ENCODE measurements at places on chromosomes 3 and 15.

GRCh38 chr3:66507423-66508260, 6.8 kb upstream of the LRIG1 start:
- no peak for DNase-seq

- DNase-seq, result no peak
Measured at GRCh38 chr3:18415167-18415566, 10.0 kb downstream of the SATB1 start.

- no peak for DNase-seq
Measured at GRCh38 chr3:16587047-16587680, 18.1 kb downstream of the DAZL start.

- DNase-seq, result no peak
Measured at GRCh38 chr3:52827441-52827840, 3.0 kb downstream of the ITIH4 start.

DNA sequence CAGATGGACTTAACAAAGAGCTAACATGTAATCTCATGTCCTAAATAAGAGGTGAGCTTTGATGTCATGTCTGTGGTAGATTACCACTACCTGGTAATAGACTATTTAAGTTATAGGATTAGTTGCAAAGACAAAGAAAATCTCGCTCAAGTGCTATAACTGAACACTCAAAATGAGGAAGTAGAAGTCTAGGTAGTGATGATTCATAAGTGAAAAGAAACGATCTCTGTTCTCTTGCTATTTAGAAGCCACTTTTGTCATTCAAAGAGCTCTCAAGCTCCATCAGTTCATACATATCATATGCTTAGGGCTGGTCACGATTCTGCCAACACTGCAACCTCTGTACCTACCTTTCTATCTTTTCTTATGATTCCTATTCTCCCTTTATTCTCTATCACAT, 110.9 kb downstream of the EDEM1 start:
- DNase-seq, result no peak

- peak; percentile 37 for DNase-seq
Measured at GRCh38 chr3:122092460-122093165, 37.5 kb downstream of the CD86 start.

- DNase-seq, result no peak
Measured at GRCh38 chr15:25668236-25668795, 194.8 kb downstream of the ATP10A start.

DNA sequence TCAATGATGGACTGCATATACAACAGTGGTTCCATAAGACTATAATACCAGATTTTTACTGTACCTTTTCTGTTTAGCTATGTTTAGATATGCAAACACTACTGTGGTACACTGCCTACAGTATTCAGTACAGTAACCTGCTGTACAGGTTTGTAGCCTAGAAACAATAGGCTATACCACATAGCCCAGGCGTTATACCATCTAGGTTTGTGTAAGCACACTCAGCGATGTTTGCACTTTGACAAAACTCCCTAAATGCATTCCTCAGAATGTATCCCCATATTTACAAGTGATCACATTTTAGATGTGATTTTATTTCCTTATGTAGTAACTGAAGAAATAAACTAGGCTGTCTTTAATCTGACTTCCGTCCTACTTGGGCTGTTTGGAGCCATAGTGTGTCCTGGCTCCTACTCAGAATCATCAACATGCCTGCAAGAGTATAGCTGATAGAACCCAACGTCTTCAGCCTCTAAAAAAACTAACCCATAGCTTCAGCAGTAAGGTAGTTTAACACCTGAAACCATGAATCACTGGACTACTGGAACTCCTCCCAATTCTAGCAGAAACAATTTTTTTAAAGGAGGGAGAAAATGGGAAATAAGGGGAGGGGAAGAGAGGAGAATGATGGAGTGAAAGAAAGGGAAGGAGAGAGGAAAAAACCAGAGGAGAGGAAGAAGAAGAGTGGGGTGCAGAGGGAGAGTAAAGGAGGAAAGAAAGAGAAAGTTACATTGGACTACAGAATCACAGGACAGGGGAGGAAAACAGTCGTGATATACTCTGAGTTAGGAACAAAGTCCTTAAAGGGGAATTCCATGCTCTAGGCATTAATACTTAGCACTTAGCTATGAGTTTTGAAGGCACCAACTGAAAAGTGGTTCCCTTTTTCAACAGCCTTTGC, 67.7 kb upstream of the PLXND1 start:
- DNase-seq, result peak; percentile 46
